ENCODE measurements at places on chromosomes 3 and 15.

GRCh38 chr3:157220211-157220610 lies 60.3 kb upstream of the CCNL1 start:
- no peak for DNase-seq

DNA sequence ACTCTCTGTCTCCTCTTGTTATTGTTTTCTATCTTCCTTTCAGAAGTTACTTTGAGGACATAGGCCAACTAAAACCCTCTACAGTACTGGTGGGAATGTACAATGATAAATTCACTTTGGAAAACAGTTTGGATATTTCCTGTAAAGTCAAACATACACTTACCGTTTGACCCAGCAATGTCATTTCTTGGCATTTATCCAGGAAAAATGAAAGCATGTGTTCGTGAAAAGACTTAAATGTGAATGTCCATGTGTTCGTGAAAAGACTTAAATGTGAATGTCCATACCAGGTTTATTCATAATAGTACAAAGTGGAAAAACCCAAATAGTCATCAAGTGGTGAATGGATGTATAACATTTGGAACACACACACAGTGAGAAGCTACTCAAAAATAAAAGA lies 361.5 kb upstream of the DPH6 start:
- no peak for DNase-seq

DNA sequence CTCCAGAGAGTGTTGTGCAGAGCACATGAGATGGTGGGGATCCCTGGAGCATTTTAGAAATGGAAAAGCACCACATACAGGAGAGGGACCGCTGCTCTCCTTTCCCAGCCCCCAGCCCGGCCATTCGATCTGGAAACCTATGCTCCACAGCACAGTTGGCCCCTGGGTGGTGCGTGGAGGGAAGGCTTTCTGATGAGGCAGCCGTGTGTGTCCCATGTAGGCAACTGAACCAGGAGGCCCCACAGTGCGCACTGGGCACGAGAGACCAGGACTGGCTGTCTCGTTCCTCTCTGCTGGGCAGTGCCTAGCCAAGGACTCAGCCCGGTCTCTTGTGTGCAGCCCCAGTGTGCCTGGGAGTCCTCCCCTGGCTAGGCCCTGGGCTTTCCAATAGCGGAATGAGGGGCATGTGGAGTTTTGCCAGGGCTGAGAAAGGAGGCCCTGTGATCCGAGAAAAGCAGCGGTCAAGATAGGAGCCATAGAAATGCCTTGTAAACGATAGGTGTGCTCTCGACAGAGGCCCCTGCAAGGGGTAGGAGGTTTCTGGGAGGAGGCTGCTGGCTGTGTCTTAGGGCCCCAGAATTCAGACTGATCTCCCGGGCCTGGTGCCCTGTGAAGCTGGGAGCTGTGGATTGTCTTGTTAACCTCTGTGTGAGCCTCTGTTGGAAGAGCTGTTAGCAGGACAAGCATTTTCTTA lies 39.0 kb downstream of the CHDH start:
- DNase-seq = no peak

DNA sequence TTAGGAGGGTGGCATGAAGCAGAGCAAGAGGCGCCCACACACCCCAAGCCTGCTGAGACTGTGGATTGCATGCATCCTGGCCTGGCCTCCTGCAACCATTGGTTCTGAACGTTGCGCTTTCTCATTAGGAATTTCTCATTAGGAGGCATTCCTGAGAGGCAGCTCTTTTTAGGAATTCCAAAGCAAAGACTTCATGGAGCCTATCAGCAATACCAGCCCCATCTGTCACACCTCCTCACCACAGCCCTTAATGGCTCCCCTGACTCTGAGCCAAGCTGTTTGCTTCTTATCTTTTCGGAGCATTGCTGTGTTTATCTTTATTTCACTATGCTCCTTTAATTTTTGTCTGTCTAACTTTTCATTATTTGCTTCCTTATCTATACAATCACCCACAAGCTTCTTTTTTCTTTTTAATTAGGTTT lies 226.9 kb downstream of the CACNA2D3 start:
- DNase-seq = no peak

- DNase-seq = no peak
These were observed 85.6 kb upstream of the IQSEC1 start for GRCh38 chr3:13158871-13159270.

DNA sequence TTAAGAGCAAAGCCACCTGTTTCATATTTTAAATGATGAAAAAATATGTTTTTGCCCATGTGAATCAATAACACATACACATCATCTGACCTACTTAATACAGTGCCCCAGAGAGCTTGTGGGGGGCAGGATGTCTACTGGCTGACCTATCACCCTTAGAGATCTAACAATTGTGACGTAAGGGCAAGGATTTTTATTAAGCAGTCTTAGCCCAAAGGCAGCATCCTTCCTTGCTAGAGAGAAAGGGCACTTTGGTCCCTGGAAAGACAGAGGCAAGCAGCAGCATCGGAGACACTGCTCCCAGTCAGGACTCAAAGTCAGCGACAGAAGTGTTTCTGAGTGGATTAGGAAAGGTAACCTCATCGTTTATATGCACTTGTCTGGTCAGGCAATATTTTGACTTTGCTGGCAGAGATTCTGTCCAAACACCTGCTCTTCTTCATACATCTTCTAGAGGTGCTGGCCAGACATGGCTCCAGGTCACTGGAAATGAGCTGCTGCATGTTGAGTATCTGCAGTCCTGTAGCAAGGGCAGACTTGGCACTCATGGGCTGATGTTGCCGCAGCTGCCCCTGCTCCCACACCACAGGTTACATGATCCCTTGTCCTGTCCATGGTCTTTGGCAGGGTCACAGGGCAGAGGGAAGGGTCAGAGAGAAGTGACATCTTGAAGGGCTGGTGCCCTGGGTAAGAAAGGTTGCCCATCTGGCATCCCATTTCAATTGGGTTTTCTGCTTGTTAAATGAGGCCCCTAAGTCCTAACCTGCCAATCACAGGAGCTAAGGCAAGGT lies 1.8 kb downstream of the CXCR6 start:
- peak; percentile 19 for DNase-seq
